GM12891 (cell line): ENCODE measurements at places on chromosomes 5 and 9.

DNA sequence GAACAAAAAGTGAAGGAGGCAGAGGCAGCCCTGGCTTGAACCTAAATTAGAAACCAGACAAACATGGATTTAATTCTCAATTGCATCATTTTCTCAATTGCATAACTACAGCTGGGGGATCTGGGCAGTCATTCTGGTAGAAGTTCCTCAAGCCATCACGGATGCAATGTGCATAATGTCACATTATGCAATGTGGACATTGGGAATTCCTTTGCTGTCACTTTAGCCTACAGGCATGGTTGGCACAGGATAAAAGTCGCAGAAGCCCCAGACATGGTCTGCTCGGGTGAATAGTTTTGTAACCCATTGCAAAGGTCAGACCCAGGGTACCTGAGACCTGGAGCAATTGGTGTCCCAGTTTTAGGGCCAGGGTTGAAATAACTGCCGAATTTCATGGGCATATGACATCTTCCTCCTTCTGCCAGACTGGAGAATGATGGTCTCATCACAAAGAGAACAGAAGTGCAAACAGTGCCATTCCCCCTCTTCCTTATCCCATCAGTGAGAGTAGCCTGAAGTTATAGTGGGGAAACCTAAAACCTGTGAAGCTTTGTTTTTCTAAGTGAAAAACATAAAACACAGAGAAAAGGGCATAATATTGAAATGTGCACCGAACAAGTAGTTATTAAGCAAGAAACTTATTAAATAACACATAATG is 290.8 kb downstream of the MSX2 start:
- DNase-seq: no peak

DNA sequence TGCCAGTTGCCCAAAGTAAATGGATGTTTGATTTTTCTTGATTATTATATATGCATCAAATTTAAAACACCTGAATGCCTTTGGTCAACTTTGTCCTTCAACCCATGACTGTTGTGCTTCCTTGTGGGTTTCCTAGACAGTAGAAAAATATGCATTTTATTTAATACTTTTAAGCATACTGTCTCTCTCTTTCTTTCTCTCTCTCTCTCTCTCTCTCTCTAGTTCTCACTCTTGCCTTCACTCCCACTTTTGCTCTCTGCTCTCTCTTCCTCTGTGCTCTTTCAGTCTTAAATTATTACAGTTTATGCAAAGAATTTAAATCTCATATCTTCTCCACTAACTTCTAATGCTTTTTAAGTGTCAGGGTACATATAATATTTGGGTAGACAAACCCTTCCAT is 173.0 kb downstream of the PARP8 start:
- no peak for DNase-seq

GRCh38 chr9:112020680-112021596 is 124.3 kb downstream of the UGCG start:
- no peak for DNase-seq

DNA sequence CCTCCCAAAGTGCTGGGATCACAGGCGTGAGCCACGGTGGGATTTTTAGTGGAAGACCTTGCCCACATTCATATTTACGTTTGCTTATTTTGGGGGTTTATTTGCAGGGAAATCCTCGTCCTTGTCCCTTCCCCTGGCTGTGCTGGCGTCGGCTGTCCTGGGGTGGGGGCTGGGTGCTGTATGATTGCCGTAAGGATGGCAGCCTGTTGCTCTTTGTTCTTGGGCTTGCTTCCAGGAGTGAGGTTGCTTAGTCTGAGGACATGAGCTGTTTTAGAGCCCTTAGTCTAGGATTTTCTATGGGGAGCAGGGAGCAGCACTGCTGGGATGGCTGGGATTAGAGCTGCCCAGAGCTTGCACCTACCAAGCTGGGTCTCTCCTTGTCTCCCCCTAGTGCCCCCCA is 85.8 kb upstream of the ASS1 start:
- DNase-seq: no peak

DNA sequence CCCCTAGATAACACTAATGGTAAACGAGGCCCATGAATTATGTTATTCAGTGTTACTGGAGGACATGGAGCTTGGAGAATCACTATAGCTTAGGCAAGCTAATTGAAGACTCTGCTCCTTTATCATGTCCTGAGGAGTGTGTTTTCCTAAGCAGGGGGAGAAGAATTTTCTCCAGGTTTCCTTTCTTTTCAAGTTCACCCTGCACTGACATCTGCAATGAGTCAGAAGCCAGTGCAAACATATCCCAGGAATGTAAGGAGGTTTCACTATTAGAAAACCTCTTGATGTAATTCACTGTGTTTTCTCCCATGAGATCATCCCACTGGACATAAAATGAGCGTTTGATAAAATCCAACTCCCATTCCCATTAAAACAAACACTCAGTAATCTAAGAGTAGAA is 75.6 kb downstream of the DMRT2 start:
- DNase-seq: no peak

DNA sequence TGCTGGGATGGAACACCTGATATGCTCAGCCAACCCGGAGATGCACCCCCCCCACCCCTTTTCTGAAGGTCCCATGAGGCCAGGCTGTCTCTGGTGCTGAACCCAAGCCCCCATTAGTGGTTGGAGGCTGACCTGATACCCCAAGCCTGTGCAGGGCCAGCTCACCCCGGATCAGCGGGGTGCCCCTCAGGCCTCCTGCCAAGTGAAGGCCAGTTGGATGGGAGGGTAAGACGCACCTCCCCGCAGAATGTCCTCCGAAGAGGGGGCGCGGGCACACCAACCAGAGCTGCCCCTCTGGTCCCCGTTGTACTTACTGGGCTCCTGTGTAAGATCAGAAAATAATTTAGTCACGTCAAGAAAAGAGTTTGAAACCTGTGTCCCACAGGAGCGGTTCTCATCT is 76.8 kb upstream of the OTULINL start:
- DNase-seq: no peak

GRCh38 chr9:84722388-84722989 is 53.0 kb downstream of the NTRK2 start:
- DNase-seq: no peak

GRCh38 chr5:167546270-167546669 is 745.2 kb upstream of the WWC1 start:
- DNase-seq: no peak

- no peak for DNase-seq
These were observed 233.2 kb upstream of the DAB2 start for GRCh38 chr5:39657943-39658342.

DNA sequence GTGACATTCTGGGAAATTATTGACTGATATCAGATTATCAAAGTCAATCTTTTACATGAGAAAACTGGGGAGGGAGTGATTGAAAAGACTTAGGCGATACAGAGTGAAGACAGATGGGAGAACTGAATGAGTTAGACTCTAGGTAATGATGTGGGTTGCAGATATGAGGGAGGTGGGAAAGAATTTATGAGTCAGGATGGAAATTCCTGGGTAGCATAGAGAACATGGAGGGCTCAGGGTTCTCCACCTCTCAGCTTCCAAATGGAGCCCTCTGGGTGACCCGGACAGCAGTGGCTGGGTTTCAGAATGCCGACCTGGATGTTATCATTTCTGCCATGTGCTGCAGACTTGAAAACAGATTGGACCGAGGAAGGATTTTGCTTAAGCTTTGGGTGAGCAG is 75.4 kb upstream of the SHB start:
- no peak for DNase-seq

DNA sequence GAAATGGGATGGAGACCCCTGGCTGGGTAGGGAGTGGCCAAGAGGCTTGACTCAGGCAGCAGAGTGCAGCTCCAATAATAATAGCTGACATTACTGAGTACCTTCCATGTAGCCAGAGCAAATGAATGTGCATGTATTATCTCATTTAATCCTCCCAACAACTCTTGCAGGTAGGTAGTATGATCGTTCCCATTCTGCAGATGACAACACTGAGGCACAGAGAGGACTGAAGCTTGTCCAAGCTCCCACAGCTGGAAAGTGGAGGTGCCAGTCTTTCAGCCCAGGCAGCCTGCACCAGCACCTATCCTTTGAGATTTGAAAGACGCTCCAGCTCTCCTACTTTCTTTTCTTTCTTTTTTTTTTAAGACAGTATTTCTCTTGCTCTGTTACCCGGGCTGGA is 87.6 kb downstream of the PCDH1 start:
- DNase-seq: no peak

DNA sequence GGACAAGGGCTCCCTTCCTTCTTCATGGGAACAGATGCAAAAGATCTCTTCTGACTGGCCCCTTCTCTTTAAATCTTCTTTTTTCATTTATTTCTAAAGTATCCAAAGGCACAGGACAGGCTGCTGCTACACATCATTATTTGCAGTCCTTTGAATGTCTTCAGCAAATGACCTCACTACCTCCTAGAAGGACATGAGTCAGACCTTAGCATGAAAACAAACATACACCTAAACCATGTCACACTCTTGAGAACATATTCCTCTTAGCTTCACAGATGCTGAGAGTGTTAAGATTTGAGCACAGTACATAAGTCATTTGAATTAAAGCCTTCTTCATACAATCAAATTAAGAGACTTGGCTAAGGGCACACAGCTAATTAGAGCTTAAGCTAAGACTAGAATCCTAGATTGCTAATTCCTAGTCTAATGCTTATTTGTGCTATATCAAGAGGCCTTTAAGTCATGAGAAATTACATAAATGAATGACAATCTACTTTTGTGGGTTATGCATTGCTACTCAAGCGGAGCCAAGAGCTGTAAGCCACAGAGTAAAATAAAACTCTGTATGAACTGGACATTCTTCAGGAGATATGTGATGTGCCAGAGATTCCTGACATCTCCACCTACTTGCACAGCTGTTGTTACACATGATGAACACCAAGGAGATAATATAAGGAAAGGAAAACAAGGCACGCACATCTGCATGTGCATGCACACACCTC is 109.1 kb upstream of the PTGER4 start:
- DNase-seq: no peak

DNA sequence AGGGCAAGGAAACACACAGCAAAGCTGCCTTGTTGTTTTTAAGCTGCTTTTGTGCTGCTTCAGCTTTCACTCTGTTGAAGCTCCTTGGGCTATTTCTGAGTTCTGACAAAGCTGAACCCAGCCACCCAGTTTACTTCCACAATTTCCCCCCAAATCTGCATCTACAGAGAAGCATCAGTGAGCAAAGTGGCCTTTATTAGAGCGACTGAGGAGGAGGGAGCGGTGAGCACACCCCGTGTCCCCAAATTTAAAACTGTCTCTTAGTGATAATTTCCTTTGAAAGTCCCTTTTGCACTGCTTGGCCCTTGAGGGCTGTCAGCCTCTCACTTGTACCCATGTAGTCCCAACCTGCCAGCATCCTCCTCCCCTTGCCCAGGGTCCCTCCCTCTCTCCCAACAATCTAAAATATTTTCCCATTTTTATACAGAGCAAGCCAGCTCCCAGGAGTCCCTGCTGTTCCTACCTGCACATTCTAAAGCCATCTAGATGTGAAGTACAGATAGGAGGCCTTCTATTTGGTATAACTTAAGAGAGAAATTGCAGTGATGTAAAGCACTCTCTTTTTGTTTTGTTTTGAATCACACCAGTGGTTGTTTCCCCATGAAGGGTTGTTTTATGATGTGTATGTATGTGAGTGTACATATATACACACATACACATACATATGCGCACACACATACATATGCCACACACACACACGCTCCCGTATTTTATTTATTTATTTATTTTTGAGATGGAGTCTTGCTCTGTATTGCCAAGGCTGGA is 313.5 kb downstream of the TLE4 start:
- no peak for DNase-seq

- DNase-seq: no peak
These were observed 83.8 kb downstream of the UGCG start for GRCh38 chr9:111980398-111980797.

- no peak for DNase-seq
These were observed 373.4 kb upstream of the ACO1 start for GRCh38 chr9:32011049-32011448.

- DNase-seq: no peak
These were observed 45.6 kb downstream of the DAPK1 start for GRCh38 chr9:87543251-87543650.

- no peak for DNase-seq
These were observed 11.7 kb upstream of the QRFP start for GRCh38 chr9:130908146-130908877.

DNA sequence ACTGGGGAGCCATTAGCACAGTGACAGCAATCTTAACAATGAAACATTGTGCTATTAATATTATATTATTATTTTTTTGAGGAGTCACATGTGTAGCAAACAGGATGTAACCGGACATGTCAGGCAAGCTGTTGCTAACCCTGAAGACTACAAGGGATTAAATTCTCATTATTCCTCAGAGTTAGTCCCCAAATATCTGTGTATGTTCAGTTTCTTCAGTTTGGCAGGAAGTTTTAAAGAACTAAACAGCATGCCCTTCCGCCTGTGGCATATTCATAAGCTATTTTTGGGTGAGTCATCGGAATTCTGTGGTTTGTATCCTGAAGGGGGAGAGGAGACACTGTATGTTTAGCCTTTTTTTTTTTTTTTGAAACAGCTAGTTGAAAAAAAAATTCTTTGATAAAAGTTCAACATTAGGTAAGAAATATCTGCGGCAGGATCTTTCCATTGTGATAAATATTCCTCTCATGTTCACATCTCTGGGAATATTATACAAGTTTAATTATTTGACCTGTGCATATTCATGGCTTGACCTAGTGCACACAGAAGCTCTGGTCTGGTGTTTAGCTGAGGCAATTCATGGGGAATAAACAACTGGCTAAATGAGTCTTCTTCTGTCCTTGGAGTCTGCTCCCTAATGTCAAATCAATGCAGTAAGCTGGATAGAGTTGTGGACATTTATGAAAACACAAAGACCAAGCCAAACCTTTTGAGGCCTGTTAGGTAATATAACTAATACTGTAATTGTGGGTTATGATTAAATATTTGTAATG is 202.7 kb upstream of the CDKN2B start:
- DNase-seq: no peak

DNA sequence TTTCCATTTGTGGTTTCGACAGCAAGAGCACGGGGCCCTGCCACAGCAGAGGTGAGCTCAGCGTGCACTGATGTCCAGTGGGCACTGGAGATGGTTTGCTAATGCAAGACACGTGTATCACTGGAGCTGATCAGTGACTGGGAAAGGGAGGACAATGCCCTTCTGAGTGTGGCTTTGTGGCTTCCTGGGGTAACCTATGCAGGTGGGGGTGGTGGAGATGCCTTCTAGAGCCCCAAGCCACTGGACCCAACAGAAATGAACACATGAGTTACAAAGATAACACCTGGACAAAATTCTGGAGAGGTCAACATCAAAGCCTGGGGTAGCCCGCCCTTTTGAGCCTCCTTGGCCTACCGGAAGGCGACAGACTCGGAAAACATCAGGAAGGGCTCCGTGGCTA is 261.3 kb downstream of the CRB2 start:
- no peak for DNase-seq

DNA sequence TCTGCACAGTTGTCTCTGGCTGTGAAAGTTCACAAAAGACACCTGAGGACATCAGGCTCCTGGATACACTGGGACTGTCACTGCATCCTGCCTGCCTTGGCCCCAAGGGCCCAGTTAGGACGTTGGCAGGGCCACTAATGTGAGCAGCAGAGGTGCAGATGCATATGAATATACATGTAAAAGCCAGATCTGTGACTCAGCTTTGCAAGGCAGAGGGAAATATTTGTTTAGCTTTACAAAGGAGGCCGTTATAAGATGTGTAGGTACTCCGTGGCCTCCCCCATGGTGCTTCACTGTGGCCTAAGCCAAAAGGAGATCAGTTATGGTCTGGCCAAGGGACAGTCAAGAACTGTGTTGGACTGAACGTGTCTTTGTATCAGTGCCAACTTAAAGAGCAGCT is 4.1 kb upstream of the C1QTNF3 start:
- no peak for DNase-seq
